ENCODE measurements at places on chromosomes 11 and 22. TPM values are rescaled to one million over a fixed set of nuclear protein-coding genes. Genes with fewer than 3 reads are reported as not detected.

PPFIBP2 gene
- 7.4 TPM for total RNA-seq

DNA sequence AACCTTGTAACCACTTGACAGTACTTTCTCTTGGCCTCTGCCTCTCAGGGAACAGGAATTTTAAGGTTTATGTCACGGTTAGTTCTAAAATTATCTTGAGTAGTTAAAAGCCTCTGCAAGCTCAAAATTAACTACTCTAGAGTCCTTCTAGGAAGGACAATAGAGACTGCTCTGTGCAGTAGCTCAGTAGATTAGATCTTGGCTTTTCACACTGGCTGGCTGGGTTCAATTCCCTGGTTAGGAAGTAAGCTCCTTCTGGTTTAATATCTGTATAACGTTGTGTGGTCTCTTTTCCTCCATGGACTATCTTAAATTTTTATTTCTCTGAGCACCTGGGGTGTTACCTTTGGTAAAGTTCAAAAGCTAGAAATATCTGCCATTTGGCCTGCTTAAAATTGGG lies 109.2 kb downstream of the AASDHPPT start:
- no peak for DNase-seq

- DNase-seq, result no peak
These were observed 92.8 kb upstream of the TEAD1 start for GRCh38 chr11:12581416-12581815.

SMC1B gene
- not detected for total RNA-seq

HTR3A gene
- not detected for total RNA-seq

MOV10L1 gene
- total RNA-seq, result 0.97 TPM

OR5A1 gene
- total RNA-seq, result not detected
